ENCODE measurements at places on chromosomes 1 and 21.
A peak's percentile ranks its signal among the peaks of the same experiment; 100 is the strongest.

- DNase-seq, result no peak
Observed at GRCh38 chr1:229109320-229109761, 161.6 kb upstream of the RAB4A start.

GRCh38 chr1:186903374-186904136 lies 74.8 kb downstream of the PLA2G4A start:
- no peak for DNase-seq

DNA sequence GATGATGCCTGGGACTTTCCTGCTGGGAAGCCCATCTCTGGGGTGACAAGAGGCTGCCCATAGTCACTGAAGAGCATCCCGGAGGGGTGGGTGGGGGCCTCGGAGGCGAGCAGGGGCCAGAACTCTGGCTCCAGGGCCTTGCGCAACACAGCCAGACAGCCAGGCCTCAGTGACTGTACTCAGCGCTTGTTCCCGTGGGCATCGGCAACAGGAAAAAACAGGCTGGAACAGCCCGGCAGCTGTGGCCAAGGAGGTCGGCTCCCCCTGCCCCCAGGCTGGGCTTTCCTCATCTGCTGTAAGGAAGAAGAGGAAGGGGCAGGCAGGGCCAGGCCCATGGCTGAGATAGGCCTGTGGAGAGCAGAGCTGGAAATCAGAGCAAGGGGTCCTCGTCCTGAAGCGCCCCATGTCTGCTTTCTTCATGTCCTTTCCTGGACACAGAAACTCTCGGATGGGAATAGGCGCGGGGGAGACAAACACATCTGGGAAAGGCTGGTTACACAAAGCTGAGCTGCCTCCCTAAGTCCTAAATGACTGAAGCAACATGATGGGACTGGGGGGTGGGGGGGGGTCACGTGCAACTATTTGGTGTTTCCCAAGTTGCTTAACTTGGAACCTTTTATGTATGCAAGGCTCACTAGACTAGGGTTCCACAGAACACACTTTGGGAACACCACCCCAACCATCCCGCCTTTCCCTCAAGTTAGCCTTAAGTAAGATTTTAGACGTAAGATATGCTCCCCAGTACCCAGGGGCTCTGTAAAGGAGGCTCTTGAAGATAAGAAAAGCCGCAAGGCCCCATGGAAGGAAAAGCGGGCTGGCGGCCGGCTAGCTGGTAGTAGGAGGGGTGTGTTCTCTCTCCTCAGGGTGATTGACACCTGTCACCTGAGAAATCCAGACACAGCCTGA lies 30.7 kb downstream of the HSPG2 start:
- no peak for DNase-seq

DNA sequence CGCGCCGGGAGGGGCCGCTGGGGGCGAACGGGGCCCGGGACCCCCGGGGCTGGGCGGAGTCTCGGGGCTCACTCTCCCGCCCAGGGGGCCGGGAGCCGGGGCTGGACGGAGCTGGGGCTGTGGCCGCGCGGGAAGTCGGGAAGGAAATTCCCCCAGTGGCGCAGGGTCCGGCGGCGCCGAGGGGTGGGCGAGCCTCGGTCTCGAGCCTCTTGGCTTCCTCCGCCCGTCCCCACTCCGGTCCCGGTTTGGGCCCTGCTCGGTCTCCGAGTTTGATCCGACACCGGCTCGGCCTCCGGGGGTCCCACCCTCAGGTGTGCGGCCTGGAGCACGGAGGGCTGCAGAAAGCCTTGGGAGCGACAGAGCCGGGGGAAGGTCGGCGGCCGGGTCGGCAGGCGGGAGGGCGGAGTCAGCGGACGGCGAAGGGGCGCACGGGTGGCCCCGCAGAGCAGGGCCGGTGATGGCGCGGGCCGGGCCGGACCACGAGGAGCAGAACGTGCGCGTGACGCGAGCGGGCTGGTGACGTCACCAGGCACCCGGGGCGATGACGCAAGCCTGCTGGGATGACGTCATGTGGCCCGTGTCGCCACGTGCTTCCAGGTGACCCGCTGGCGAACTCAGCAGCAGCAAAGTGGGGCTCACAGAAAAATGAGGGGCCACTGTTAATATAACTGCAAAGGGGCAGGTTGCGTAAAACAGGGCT lies 610 bp upstream of the HES4 start:
- DNase-seq, result peak; percentile 67

DNA sequence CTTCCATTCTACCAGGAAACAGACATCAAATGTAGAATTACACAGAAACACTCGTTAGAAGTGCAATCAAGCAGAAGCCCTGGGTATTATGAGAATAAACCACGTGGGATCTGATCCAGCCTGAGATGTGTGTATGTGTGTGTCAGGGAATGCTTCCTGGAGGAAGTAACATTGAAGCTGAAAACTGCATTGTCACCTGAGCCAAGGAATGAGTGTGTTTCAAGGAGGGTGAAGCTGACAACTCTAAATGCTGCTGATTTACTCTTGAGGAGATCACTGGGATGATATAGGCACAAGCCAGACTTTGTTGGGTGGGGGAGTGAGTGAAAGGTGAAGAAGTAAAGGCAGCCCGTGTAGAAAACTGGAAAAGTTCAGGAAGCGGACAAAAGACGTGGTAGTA lies 27.6 kb downstream of the FAAH start:
- no peak for DNase-seq

- no peak for DNase-seq
Observed at GRCh38 chr1:241674805-241675384, 22.8 kb downstream of the WDR64 start.

DNA sequence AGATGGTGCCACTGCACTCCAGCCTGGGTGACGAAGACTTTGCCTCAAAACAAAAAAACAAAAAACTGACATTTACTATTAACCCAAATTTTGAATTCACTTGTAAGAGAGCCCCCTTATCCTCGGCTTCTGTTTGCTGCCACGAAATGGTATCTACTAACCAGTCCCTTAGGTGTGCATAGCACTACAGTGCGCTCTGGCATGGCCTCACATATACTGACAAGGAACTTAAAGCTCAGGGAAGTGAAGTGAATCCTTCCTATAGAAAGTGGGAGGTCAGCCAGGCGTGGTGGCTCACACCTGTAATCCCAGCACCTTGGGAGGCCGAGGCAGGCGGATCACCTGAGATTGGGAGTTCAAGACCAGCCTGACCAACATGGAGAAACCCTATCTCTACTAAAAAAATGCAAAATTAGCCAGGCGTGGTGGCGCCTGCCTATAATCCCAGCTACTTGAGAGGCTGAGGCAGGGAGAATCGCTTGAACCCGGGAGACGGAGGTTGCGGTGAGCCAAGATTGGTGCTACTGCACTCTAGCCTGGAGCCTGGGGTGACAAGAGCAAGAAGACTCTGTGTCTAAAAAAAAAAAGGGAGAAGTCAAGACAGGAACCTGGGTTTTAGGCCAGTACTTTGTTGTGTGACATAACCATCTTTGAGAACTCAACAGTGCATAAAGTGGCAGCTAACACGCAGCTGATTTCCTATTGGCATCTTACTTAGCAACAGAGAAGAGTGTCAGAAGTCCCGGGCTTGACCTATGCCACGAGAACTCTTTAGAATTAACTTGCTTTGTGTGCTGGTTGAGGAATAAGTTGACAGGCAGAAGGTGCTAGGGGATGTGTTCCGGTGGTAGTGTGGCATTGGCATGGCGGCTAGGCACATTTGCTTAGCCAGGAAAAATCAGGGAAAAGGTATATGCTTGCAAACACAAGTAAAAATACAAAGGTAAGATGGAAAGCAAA lies 16.8 kb downstream of the ERRFI1 start:
- DNase-seq, result no peak

DNA sequence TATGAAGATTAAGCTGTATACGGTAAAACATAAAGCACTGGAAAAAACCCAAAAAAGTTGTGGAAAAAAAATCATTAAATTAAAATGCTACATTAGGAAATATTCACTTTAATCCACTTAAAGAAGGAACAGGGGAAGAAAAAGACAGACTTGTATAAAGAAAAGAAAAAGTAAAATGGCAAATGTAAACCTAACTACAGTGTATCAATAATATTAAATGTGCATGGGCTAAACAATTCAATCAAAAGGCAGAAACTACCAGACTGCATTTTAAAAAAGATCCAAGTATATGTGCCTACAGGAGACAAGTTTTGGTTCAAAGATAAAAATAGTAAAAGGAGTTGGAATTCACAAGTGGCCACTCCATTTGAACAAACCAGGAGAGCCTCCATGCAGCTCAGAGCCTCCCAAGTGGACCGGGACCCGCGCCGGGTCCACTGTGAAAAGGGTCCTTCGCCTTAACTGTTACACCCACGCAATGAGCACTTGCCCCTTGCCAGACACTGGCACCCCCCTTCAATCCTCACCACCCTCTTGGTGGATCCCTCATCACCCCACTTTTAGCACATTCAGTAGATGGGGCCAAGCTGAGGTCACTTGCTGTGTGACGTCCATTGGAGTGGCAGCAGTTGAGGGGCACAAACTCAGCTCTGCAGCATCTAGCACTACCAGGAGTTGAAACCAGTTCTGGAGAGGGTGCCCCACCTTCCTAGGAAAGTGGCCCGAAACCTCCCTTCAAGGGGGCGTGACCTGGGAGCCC lies 898 bp downstream of the C1orf174 start:
- DNase-seq, result no peak

- DNase-seq, result no peak
Observed at GRCh38 chr1:227556288-227556687, 7.1 kb upstream of the ZNF678 start.

DNA sequence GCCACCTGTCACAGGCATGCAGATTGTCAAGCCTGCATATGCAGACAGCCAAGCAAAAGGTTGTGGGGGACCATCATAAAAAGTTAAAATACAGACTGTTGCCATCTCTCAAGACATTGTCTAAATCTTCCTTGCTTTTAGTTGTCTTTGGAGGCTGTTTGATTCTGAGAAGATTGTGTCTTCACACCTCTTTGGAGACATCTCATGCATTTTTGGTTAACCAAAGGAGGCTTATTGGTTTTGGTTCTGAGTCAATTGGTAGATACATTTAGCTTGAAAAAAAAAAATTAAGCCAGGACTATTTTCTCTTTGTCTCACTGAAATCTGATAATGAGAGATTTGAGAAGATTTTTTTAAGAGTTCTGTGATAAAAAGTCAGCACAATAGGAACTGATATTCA lies 217.6 kb downstream of the LYPLAL1 start:
- no peak for DNase-seq

GRCh38 chr21:45018131-45019075 lies 56.0 kb upstream of the ADARB1 start:
- no peak for DNase-seq

DNA sequence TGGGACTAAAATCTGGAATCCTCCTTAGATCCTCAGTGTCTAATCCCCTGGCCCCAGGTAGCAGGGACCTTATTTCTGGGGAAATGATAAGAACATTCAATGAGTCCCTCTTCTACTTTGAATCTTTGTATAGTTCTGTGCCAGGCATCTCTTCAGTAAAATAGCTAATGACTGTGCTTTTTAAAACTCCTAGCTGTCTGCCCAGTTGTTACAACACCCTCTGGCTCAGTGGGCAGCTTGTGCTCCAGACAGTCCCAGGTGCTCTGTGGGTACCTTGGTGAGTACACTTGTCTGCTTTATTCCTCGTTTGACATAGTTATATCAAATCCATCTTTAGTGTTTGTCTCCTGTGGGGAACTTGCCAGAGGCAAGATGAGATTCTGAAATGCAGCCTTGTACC lies 18.0 kb downstream of the TGFB2 start:
- DNase-seq, result no peak

- no peak for DNase-seq
Observed at GRCh38 chr1:8889925-8890785, 11.7 kb upstream of the ENO1 start.

GRCh38 chr1:165824269-165824643 lies 3.2 kb upstream of the UCK2 start:
- no peak for DNase-seq

DNA sequence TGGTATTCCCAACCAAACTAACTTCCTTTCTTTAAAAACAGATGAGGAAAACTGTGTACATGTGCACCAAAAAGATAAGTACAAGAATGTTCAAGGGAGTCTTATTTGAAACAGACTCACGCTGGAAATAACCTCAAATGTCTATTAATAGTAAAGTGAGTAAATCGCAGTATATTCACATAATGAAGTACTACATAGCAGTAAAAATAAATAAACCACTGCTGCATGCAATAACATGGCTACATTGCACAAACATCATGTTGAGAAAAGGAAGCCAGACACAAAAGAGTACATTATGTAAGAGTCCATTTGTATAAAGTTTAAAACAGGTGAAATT lies 5.2 kb upstream of the DENND2D start:
- peak; percentile 26 for DNase-seq

DNA sequence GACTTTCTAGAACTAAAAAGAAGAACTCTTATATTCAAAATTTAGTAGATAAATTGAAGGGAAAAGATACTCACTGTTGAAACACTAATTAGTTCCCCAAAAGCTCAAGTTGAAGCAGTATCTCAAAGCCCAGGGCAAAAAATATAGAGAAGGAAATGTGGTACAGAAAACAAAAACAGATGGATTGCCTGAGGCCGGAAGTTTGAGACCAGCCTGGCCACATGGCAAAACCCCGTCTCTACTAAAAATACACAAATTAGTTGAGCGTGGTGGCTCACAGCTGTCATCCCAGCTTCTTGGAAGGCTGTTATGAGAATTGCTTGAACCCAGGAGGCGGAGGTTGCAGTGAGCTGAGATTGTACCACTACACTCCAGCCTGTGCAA lies 36.0 kb downstream of the FAM177B start:
- DNase-seq, result peak; percentile 82

DNA sequence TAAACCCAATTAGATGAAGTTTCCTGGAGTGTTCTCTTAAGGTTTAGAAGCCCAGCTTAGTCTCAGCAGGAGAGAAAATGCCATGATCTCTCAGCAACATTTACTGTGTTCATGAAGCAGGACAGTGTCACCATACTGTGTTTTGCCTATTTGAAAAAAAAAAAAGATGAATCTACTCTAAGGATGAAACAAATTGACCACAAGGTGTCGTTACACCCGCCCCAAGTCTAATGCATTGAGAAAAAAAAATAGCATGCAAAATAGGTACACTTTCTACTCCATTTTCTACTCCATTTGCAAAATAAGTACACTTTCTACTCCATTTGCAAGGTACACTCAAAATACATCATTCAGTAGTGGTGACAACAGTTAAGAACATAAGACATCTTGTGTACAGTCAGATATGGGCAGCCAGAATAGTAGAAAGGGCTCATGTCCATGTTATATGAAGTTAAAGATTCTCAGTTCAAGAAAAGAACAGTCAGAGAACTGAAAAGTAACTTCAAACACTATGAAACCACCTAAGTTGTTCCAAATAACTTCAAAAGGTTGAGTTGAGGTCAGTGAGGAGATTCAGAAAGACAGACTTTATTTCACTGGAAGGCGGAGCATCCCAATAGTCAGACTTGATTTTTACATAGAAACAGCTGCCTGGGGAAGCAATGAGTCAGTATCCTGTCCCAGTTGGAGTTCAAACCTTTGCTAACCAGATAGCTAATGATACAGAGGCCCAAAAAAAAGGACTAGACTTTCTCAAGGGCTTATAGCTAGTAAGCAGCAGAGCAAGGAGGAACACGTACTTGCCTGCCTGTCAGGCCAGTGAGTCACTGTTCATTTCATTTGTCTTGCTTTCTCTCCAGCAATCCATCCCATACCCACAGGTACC lies 13.3 kb downstream of the PLPPR5 start:
- DNase-seq, result no peak

DNA sequence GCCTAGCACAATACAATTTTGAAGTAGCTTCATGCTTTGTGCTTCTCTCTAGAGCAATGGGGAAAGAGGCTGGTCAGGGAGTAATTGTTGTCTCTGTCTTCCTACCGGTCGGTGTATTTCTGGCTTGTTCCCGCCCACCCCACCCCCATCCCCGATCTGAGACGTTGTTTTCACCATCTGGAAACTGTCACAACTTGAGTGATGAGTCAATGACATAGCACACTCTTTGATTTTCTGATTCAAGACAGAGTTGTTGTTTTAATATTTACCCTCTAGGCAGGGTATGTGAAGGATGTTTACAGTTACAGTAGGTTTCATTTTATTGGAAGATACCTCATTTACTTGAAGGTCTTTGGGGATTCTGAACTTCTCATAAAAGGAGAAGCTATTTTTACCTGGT lies 7.0 kb downstream of the IL12RB2 start:
- DNase-seq, result no peak
